ENCODE measurements at places on chromosomes 13 and 19.

DNA sequence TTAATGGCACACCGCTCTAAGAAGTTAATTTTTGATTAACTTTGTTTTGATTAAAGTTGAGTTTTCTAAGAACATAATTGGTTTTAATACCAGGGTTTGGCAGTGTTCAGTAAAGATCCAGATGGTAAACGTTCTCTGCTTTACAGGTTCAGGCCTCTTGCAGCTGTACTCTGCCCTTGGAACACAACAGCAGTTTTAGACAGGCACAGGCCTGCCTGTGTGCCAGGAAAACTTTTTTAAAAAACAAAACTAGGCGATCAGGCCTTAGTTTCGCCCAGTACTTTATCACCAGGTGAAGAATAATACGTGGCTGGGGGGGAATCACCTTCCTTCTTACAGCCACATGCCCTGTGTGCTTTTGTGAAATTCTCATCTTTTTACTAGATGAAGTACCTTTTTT, 38.0 kb upstream of the TEX29 start:
- no peak overlapping the region for H3K27ac ChIP-seq
- no peak for DNase-seq
- peaks cover 49% of the 10 kb centered on the region for H3K36me3 ChIP-seq

DNA sequence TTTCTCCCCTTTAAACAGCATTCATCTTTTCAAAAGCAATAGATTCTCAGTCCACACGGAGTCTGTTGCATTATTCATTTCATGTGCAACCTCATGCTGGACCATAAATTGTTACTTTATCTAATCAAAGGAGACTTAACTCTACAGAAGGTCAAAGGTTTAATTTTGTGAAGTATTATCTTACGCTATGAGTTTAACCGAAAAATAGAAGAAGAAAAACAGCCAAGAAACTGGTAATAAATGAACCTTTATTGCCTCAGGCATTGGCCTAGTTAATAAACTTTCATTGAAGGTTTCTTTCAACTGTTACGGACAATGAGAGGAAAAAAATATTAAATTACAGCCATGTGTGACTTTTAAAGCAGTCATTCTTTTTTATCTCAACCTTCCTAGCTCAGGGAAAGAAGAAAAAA, 223.6 kb downstream of the DACH1 start:
- no peaks in the 10 kb centered on the region for H3K4me1 ChIP-seq
- no peak overlapping the region for H3K4me3 ChIP-seq
- no peaks in the 10 kb centered on the region for H3K27me3 ChIP-seq
- DNase-seq: no peak
- H3K36me3 ChIP-seq: no peaks in the 10 kb centered on the region
- no peak overlapping the region for H3K27ac ChIP-seq

DNA sequence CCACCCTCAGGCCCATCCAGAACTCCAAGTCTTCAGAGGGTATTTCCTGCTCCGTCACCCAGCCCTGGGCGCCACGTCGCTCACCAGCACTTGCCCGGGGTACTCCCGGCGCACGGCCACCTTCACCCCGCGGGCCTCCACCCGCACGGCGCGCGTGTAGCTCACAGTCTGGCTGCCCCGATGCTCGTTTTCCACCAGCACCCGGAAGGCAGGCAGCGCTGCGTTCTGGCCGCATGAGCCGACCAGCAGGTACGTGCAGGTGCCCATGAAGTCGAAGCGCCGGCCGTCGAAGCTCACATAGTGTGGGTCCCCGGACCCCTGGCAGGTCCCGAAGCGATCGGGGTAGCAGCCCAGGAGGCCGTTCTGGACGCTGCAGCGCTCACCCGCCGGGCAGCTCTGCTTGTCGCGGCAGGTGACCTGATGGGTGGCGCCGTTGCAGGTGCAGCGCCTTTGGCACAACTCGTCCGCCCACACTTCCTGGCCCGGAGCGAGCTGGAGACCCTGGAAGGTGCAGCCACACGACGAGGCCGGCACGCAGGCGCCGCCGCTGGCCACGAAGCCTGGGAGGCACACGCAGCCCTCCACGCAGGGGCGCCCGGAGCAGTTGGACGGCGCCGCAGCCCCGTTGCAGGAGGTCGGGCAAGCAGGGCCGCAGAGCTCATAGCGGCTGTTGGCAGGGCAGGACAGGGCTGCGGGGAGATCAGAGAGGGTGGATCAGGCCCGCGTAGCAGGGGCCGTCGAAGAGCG, 19.2 kb downstream of the FCGBP start:
- H3K27ac ChIP-seq: no peak overlapping the region
- H3K27me3 ChIP-seq: no peaks in the 10 kb centered on the region
- H3K4me3 ChIP-seq: no peak overlapping the region

DNA sequence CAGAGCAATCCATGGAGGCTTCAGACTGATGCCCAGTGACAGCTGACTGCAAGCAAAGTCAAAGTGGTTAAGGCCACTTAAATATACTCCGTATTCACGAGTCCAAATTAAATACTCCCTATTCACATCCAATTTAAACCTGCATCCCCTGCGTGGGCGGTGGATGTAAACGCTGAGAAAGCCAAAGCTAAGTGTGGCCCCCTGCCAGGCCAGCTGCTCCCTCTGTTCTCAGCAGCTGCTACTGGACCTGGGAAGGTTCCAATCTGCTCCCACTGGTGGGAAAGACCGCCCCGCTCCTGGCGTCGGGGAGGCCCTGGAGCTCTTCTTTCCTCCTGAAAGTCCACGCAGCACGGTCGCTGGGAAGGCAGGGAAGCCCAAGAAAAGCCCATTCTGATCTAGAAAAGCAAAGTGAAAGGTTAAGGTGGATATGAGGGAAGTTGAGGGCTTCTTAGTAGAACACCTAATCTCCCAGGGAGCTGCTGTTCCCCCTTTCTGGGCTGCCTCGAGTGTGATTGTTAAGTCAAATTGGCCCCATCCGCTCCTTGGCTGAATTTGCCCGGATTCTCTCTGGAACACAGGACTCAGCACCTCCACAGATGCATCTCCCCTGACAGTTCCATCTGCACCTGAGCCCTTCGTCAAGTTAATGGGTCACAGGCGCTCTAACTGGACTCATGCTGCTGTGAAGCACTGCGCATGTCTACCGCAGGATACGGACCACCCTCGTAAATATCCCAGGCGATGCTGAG, 205.5 kb downstream of the USP12 start:
- no peak overlapping the region for H3K4me3 ChIP-seq
- H3K27me3 ChIP-seq: no peaks in the 10 kb centered on the region
- H3K36me3 ChIP-seq: no peaks in the 10 kb centered on the region
- DNase-seq: no peak
- peaks cover 10% of the 10 kb centered on the region for H3K4me1 ChIP-seq

DNA sequence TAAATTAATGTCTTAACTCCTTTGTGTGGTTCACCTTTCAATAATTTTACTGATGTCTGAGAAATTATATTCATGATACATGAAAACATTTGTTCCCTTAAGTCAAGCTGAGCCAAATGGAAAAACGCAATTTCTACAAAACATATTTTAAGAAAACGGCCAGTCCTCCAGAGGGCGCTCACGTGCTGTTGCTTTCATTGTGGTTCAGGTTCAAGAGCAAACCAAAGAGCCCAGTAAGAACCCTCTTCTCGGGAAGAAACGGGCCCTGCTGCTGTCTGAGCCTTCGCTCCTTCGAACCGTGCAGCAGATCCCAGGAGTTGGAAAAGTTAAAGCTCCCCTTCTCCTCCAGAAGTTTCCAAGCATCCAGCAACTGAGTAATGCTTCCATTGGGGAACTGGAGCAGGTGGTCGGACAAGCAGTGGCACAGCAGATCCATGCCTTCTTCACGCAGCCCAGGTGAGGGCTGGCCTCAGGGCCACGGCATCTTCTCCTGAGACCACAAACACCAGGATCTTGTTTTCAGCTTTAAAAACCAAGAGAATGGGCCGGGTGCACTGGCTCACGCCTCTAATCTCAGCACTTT, 4.3 kb downstream of the FAAP24 start:
- no peak overlapping the region for H3K4me3 ChIP-seq
- peak; percentile 89 for DNase-seq
- H3K4me1 ChIP-seq: peaks cover 8% of the 10 kb centered on the region

DNA sequence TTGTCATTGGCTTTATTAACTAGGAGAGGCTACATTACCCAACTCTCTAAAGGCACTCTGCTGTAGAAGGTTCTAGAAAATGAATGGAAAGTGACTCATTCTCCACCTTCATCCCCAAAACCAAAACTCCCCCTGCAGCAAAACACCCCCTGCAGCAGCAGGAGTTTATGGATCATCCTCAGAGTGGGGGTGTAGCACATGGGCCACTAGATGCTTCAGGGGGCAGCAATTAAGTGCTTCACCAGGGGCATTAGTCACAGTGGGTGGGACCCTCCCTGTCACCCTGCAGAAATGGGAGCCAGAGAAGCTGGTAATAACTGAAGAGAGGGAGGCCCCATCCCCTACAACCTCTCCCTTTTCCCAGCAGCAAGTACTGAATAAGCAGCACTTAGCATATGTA, 64.5 kb upstream of the MED4 start:
- H3K27ac ChIP-seq: no peak overlapping the region
- no peak for DNase-seq
- H3K27me3 ChIP-seq: no peaks in the 10 kb centered on the region
- no peak overlapping the region for H3K4me3 ChIP-seq
- H3K36me3 ChIP-seq: no peaks in the 10 kb centered on the region
- H3K4me1 ChIP-seq: peaks cover 16% of the 10 kb centered on the region

- no peaks in the 10 kb centered on the region for H3K36me3 ChIP-seq
- no peak overlapping the region for H3K27ac ChIP-seq
- H3K4me3 ChIP-seq: no peak overlapping the region
Observed at GRCh38 chr13:25701304-25701703, 329.5 kb downstream of the ATP8A2 start.

DNA sequence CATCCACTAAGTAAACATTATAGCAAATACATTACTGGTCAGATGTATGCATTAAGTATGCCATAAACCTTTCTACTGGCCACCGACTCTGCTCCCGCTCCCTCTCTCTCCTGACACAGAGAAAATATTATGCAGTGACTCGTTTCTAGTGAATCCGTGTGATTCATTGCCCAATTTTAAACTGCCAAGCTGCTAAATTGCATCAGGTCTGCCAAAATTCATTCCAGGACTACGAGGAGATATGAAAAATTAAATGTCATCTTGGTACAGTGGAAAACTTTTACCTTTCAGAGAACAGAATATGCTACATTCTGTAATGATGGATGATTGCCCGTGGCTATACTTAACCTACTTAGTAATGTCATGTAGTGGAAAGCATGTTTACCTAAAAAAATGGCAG, 368.8 kb upstream of the TSHZ3 start:
- DNase-seq: no peak
- no peak overlapping the region for H3K27ac ChIP-seq
- H3K36me3 ChIP-seq: no peaks in the 10 kb centered on the region
- no peaks in the 10 kb centered on the region for H3K27me3 ChIP-seq
- H3K4me3 ChIP-seq: no peak overlapping the region
- no peaks in the 10 kb centered on the region for H3K4me1 ChIP-seq

GRCh38 chr13:35791184-35791851, 314.8 kb upstream of the MAB21L1 start:
- no peak overlapping the region for H3K4me3 ChIP-seq
- no peaks in the 10 kb centered on the region for H3K36me3 ChIP-seq
- no peaks in the 10 kb centered on the region for H3K4me1 ChIP-seq

GRCh38 chr13:46575301-46575771, 22.4 kb downstream of the LRCH1 start:
- DNase-seq: no peak

DNA sequence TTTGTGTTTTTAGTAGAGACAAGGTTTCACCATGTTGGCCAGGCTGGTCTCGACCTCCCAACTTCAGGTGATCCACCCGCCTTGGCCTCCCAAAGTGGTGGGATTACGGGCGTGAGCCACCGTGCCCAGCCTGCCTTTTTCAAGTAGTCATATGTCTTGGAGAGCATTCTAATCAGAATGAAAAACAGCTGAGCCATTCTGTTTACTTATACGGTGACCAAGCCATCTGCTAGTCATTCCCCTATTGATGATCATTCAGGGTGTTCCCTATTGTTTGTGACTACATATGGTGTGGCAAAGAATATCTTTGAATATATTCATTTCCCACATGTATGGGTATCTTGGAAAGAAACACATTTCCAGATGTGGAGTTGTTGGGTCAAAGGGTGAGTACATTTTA, 17.2 kb downstream of the BLOC1S3 start:
- no peak overlapping the region for H3K27ac ChIP-seq
- no peaks in the 10 kb centered on the region for H3K4me1 ChIP-seq
- no peaks in the 10 kb centered on the region for H3K36me3 ChIP-seq
- H3K27me3 ChIP-seq: no peaks in the 10 kb centered on the region
- H3K4me3 ChIP-seq: no peak overlapping the region

GRCh38 chr13:102707467-102707866, 12.6 kb upstream of the METTL21C start:
- no peak overlapping the region for H3K27ac ChIP-seq
- no peak overlapping the region for H3K4me3 ChIP-seq
- H3K27me3 ChIP-seq: no peaks in the 10 kb centered on the region
- no peaks in the 10 kb centered on the region for H3K36me3 ChIP-seq
- DNase-seq: no peak

GRCh38 chr13:45406421-45406820, 11.8 kb downstream of the SLC25A30 start:
- no peak for DNase-seq
- H3K36me3 ChIP-seq: no peaks in the 10 kb centered on the region
- no peak overlapping the region for H3K4me3 ChIP-seq
- no peaks in the 10 kb centered on the region for H3K27me3 ChIP-seq

DNA sequence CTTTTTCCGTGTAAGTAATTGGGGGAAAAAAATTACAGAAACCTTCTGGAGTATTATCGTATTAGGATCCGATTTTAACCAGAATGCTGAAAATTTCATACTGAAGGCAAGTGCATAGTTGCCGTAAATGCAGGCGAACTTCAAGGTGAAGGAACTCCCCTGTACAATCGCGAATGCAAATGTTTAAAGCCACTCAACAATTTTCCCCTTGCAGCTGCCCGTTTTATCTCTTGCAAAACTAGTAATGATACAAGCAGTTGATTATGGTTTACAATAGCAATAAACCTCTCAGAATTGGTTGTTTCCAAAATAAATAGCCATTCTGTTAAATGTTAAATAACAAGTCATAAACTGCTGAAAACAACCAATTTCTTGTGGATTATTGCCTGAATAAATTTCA, 105.7 kb downstream of the DNAJC15 start:
- H3K4me3 ChIP-seq: peak overlapping the region; percentile 66
- peaks cover 80% of the 10 kb centered on the region for H3K4me1 ChIP-seq
- H3K36me3 ChIP-seq: no peaks in the 10 kb centered on the region
- peak overlapping the region; percentile 99 for H3K27ac ChIP-seq
- DNase-seq: peak; percentile 91

DNA sequence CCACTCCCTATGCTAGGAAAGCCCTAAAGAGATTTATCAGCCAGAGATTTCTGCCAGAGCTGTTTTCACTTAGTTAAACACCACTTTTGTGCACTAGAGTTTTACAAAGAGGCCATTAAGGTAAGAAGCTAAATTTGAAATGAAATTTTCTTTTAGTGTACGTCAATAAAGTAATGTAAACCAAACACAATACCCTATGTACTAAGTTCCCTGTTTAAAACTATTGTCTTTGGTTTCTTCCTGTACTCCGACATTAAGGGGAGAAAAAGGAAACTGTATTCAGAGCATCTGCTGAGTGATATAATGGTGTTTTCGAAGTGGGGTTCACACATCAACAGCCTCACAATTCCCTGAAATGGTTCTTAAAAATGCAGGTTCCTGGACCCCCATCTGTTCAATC, 40.7 kb upstream of the STARD13 start:
- no peak for DNase-seq
- no peak overlapping the region for H3K4me3 ChIP-seq
- no peaks in the 10 kb centered on the region for H3K4me1 ChIP-seq
- no peak overlapping the region for H3K27ac ChIP-seq
- H3K27me3 ChIP-seq: no peaks in the 10 kb centered on the region
